GM23338 (cell line): ENCODE measurements at places on chromosomes 11 and 22. TPM values are rescaled to one million over a fixed set of nuclear protein-coding genes. Genes with fewer than 3 reads are reported as not detected.

The RASD2 gene
- total RNA-seq = 3.2 and 3.6 TPM in 2 replicates

The GAB4 gene
- total RNA-seq = 1.5 and 2.7 TPM in 2 replicates

The RTN4RL2 gene
- total RNA-seq = 15.9 and 16.1 TPM in 2 replicates

The FGF3 gene
- total RNA-seq = 1.2 TPM in 1 of 2 replicates, not detected in the other

- DNase-seq = peak; percentile 84
- no peaks in the 10 kb centered on the region for H3K27me3 ChIP-seq
- H3K27ac ChIP-seq = peak overlapping the region; percentile 93
- H3K4me1 ChIP-seq = peaks cover 39% of the 10 kb centered on the region
- peak overlapping the region; percentile 37; the same call in 1 of the 2 replicates for H3K4me3 ChIP-seq
- no peaks in the 10 kb centered on the region for H3K36me3 ChIP-seq
Observed at GRCh38 chr11:63888170-63889086, 28.5 kb downstream of the RCOR2 start.

The PGA5 gene
- 0.12 and 0.52 TPM in 2 replicates for total RNA-seq

The SDHAF2 gene
- total RNA-seq = 37.6 and 57.0 TPM in 2 replicates

GRCh38 chr22:43338766-43339345, 4.3 kb downstream of the SCUBE1 start:
- no peak for DNase-seq
- no peak overlapping the region for H3K27ac ChIP-seq
- H3K4me3 ChIP-seq = no peak overlapping the region
- no peaks in the 10 kb centered on the region for H3K4me1 ChIP-seq

GRCh38 chr22:20000246-20001081, 16.2 kb downstream of the ARVCF start:
- H3K4me3 ChIP-seq = no peak overlapping the region
- no peaks in the 10 kb centered on the region for H3K27me3 ChIP-seq
- peaks cover 17% of the 10 kb centered on the region for H3K4me1 ChIP-seq

- no peak overlapping the region for H3K27ac ChIP-seq
- no peaks in the 10 kb centered on the region for H3K4me1 ChIP-seq
- H3K4me3 ChIP-seq = no peak overlapping the region
- H3K36me3 ChIP-seq = no peaks in the 10 kb centered on the region
- H3K27me3 ChIP-seq = no peaks in the 10 kb centered on the region
Observed at GRCh38 chr11:82978422-82979099, 77.0 kb downstream of the DDIAS start.

DNA sequence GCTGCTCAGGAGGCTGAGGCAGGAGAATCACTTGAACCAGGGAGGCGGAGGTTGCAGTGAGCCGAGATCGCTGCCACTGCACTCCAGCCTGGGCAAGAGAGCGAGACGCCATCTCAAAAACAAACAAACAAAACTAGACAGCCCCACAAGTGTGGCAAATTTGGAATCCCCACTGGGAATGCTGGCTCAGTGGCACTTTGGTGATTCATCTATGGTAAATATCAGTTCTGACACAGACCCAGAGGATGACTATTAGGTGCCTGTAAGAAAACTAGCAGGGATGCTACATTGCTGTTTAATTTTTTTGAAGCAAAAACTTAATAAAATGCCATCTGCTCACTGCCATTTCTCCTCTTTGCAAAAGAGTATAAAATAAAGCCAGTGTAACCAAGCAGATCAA, 107.9 kb downstream of the NAT10 start:
- DNase-seq = no peak
- no peaks in the 10 kb centered on the region; the same call in 1 of the 2 replicates for H3K4me1 ChIP-seq
- H3K27ac ChIP-seq = no peak overlapping the region

The FOSL1 gene
- 10.1 and 14.6 TPM in 2 replicates for total RNA-seq
